ENCODE measurements at places on chromosomes 7 and 10.

- peak; percentile 37 for DNase-seq
These were observed 701 bp downstream of the STK17A start for GRCh38 chr7:43583424-43584194.

DNA sequence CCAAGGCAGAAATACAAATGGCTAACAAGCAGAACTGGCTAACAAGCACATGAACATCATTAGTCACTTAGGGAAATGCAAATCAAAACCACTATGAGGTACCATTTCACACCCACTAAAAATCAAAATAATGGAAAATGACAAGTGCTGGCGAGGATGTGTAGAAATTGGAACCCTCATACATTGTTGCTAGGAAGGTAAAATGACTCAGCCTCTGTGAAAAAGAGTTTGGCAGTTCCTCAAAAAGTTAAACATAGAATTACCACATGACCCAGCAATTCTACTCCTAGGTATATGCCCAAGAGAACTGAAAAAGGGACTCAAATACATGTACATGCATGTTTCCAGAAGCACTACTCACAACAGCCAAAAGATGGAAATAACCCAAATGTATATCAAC is 52.8 kb upstream of the ANAPC16 start:
- no peak for DNase-seq

GRCh38 chr10:124495162-124495561 is 33.5 kb downstream of the LHPP start:
- DNase-seq, result no peak

- no peak for DNase-seq
These were observed 27.7 kb downstream of the CC2D2B start for GRCh38 chr10:95935429-95935828.

DNA sequence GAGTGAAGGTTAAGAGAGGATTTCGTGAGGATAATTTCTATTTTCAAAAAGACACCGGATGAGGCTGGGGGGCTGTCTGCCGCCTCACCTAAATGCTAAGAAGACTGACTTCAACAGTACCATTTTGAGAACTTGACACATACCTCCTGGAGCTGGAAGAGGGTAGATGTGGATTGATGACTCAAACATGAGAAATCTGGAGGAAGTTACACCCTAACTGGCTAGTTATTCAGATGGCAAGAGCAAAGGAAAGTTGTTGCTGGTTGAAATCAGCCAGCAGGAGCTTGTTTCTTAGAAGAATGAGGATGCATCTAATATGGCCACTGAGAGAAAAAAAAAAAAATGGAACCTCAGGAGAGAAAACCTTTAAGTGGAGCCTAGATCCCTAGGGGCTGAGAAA is 76.2 kb upstream of the KIAA1217 start:
- DNase-seq, result no peak
